ENCODE measurements at places on chromosomes 7 and 10. TPM values are rescaled to one million over a fixed set of nuclear protein-coding genes. Genes with fewer than 3 reads are reported as not detected.
A peak's percentile ranks its signal among the peaks of the same experiment; 100 is the strongest.

Gene OPALIN
- not detected for total RNA-seq

Gene LIPF
- total RNA-seq: not detected

Gene TMEM273
- total RNA-seq: 37.9 TPM

Gene PAX2
- total RNA-seq: not detected

Gene TAS2R3
- 3.3 TPM for total RNA-seq

Gene PDE6C
- not detected for total RNA-seq

Gene TFPI2
- total RNA-seq: 1.8 TPM

DNA sequence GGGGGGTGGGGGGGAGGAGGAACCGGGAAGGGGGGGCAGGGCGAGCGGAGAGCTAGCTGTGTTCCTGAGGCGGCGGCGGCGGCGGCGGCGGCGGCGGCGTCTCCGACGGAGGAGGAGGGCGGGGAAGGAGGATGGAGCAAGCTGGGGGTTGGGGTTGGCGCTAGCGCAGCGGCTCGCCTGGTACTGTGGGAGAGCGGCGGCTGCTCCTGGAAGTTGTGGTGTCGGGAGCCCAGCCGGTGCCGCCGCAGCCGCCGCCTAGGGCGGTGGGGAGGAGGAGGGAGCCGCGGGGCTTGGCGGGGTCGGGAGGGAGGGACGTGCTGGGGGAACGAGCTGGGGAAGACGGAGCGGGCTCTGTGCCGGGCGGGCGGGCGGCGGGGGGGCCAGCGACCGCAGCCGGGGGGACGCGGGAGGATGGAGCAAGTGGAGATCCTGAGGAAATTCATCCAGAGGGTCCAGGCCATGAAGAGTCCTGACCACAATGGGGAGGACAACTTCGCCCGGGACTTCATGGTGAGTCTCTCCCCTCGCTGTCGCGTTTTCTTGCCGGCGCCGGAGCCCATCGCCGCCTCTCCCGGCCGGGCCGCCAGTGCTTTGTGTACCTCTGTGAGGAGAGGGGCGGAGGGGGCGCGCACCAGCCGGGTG is at the start of gene PTPN12:
PTPN12 (plus strand) TSS at position 160 of the 642 bp plus-strand sequence; CDS start at position 412, 252 bp downstream.
- H3K27me3 ChIP-seq: no peaks in the 10 kb centered on the region
- no peaks in the 10 kb centered on the region for H3K4me1 ChIP-seq
- DNase-seq: peak; percentile 47
- H3K36me3 ChIP-seq: no peaks in the 10 kb centered on the region

DNA sequence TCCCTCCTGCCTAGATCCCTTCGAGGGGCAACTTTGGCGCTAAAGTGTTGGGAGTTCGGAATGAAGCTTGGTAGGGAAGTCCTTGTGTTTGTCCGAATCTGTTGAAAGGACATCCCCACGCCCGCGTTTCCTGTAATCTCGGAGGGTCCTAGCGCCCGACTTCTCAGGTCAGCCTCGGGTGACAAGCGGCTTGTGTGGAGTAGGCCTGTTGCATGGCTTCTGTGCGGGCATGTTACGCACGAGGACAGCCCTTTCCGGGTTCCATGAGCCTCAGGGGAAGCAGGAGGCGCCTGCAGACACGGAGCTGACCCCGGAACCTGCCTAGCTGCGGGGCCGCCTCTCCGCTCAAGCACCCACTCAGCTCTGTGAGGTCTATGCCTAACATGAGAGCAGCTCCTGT is 28.4 kb upstream of the AP5Z1 start:
- H3K27ac ChIP-seq: peak overlapping the region; percentile 94
- H3K4me3 ChIP-seq: no peak overlapping the region
- no peak for DNase-seq
- peaks cover 35% of the 10 kb centered on the region for H3K4me1 ChIP-seq

DNA sequence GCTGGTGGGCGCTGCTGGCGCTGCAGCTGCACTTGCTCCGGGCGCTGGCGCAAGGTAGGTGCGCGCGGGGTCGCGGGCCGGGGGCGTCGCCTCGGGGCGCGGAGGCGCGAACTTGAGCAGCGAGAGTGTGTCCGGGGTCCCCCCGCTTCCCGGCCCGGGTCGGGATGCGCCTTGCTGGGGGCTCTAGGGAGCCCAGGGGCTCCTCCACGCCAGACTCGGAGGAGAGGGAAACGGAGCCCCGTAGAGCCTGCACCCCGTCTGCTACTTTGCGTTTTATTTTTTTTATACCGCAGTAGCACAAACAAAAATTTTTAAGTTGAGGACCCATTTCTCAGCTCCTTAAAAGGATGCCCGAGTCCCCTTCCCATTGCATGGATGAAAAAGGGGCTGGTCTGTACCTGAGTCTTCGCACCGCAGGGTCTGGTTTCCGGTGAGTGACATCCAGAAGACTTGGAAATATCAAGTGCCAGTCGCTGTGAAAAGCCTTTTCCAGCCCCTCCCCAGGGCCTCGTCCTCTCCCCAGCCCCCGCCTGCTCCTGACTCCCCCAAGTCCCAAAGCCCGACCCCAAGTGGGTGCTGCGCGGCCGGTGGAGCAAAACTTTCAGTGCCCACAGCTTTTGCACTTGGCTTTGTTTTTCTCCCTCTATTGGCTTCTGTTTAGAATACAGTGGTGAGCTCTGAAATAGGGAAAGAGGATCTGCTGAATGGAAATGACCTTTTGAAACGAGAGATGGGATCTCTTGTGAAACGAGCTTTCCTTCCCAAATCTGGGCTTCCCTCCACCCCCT is 973 bp downstream of the SDK1 start:
- H3K4me1 ChIP-seq: peaks cover 5% of the 10 kb centered on the region
- H3K36me3 ChIP-seq: no peaks in the 10 kb centered on the region
- H3K4me3 ChIP-seq: peak overlapping the region; percentile 50
- no peak for DNase-seq
- H3K27ac ChIP-seq: peak overlapping the region; percentile 31

GRCh38 chr7:81705206-81705605 is 64.6 kb downstream of the HGF start:
- H3K36me3 ChIP-seq: no peaks in the 10 kb centered on the region
- H3K4me3 ChIP-seq: no peak overlapping the region
- H3K4me1 ChIP-seq: no peaks in the 10 kb centered on the region
- no peak for DNase-seq
- H3K27ac ChIP-seq: no peak overlapping the region

DNA sequence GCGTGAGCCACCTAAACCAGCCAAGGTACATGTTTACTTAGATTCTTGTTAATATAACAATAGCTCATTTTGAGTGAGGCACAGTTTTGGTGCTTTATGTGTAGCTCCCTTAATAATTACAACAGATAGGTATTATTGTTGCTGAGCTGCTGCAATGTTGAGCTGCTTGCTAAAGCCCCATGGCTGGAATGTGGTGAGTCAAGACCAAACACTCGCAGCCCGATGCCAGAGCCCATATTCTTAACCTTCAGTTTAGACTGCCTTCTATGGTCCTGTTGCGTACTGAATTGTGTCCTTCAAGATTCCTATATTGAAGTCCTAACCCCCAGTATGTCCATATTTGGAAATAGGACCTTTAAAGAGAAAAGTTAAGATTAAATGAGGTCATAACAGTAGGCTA is 407.1 kb downstream of the NEBL start:
- H3K27ac ChIP-seq: no peak overlapping the region
- no peaks in the 10 kb centered on the region for H3K4me1 ChIP-seq
- DNase-seq: no peak
- H3K36me3 ChIP-seq: no peaks in the 10 kb centered on the region

DNA sequence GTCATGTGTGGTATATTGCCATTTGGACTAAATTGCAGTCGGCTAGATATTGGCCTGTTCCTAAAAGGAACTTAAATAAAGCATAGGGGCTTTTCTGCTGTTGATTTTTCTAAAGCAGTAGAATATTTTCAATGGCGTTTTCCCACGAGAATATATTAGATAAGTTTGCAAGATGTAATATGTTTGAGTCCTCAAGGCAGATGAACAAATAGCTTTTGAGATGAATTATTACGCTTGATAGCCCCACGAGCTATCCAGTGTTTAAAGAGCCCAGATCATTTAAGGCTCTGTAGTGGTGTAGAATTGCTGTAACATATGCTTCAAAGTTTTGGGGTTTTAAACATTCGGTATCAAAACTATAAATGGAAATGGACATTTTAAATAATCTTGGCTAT is 2.9 kb downstream of the CELF2 start:
- no peaks in the 10 kb centered on the region for H3K27me3 ChIP-seq
- DNase-seq: no peak
- peak overlapping the region; percentile 88 for H3K4me3 ChIP-seq
- H3K27ac ChIP-seq: peak overlapping the region; percentile 96
- H3K4me1 ChIP-seq: peaks cover 4% of the 10 kb centered on the region

DNA sequence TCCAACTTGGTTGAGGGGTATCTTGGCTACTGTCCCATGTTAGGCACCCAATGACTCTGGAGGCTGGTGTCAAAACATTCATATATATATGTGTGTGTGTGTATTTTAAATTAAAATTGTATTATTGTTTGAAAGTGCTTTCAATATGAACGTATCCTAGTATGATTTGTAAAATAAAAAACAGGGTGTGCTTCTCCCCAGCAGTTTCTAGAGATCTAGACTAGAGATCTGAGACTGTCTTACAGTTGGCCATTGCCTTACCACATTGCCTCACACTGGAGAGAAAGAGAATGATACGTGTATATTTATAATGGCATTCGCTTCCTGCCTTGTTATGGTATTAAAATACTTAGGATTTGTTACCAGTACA is 1.2 kb downstream of the BAG3 start:
- no peaks in the 10 kb centered on the region for H3K36me3 ChIP-seq
- peaks cover 54% of the 10 kb centered on the region for H3K4me1 ChIP-seq
- no peak for DNase-seq
- peak overlapping the region; percentile 90 for H3K4me3 ChIP-seq

GRCh38 chr7:101815826-101816594 is 1.4 kb upstream of the CUX1 start:
- peaks cover 12% of the 10 kb centered on the region for H3K4me1 ChIP-seq
- H3K4me3 ChIP-seq: peak overlapping the region; percentile 76
- H3K27me3 ChIP-seq: no peaks in the 10 kb centered on the region
- peak overlapping the region; percentile 49 for H3K27ac ChIP-seq
- H3K36me3 ChIP-seq: no peaks in the 10 kb centered on the region

- no peak for DNase-seq
- H3K27ac ChIP-seq: no peak overlapping the region
- H3K4me1 ChIP-seq: no peaks in the 10 kb centered on the region
- no peaks in the 10 kb centered on the region for H3K27me3 ChIP-seq
- no peak overlapping the region for H3K4me3 ChIP-seq
These were observed 33.2 kb upstream of the BAIAP2L1 start for GRCh38 chr7:98434087-98434486.

- H3K36me3 ChIP-seq: no peaks in the 10 kb centered on the region
- no peak overlapping the region for H3K4me3 ChIP-seq
- no peaks in the 10 kb centered on the region for H3K27me3 ChIP-seq
- no peak overlapping the region for H3K27ac ChIP-seq
These were observed 386.2 kb downstream of the KCNMA1 start for GRCh38 chr10:77251297-77252013.

- H3K4me1 ChIP-seq: no peaks in the 10 kb centered on the region
- DNase-seq: no peak
- H3K27ac ChIP-seq: no peak overlapping the region
- no peaks in the 10 kb centered on the region for H3K27me3 ChIP-seq
- H3K4me3 ChIP-seq: peak overlapping the region; percentile 79
These were observed 128.2 kb downstream of the UBE2H start for GRCh38 chr7:129824291-129825208.

GRCh38 chr10:75623310-75624093 is 192.1 kb downstream of the LRMDA start:
- H3K4me1 ChIP-seq: no peaks in the 10 kb centered on the region
- H3K36me3 ChIP-seq: no peaks in the 10 kb centered on the region
- DNase-seq: no peak
- H3K27me3 ChIP-seq: no peaks in the 10 kb centered on the region
- peak overlapping the region; percentile 74 for H3K27ac ChIP-seq

- no peaks in the 10 kb centered on the region for H3K4me1 ChIP-seq
- DNase-seq: no peak
- no peaks in the 10 kb centered on the region for H3K36me3 ChIP-seq
- no peaks in the 10 kb centered on the region for H3K27me3 ChIP-seq
- H3K4me3 ChIP-seq: no peak overlapping the region
These were observed 17.6 kb upstream of the VSIR start for GRCh38 chr10:71790749-71791440.

GRCh38 chr7:142097571-142097970 is 13.9 kb upstream of the MGAM2 start:
- no peaks in the 10 kb centered on the region for H3K4me1 ChIP-seq
- no peak overlapping the region for H3K4me3 ChIP-seq
- H3K27ac ChIP-seq: no peak overlapping the region
- DNase-seq: no peak

- H3K36me3 ChIP-seq: no peaks in the 10 kb centered on the region
- H3K4me1 ChIP-seq: no peaks in the 10 kb centered on the region
- H3K4me3 ChIP-seq: no peak overlapping the region
- H3K27ac ChIP-seq: no peak overlapping the region
- no peaks in the 10 kb centered on the region for H3K27me3 ChIP-seq
- DNase-seq: no peak
These were observed 409.3 kb downstream of the PARD3 start for GRCh38 chr10:34405611-34406462.

DNA sequence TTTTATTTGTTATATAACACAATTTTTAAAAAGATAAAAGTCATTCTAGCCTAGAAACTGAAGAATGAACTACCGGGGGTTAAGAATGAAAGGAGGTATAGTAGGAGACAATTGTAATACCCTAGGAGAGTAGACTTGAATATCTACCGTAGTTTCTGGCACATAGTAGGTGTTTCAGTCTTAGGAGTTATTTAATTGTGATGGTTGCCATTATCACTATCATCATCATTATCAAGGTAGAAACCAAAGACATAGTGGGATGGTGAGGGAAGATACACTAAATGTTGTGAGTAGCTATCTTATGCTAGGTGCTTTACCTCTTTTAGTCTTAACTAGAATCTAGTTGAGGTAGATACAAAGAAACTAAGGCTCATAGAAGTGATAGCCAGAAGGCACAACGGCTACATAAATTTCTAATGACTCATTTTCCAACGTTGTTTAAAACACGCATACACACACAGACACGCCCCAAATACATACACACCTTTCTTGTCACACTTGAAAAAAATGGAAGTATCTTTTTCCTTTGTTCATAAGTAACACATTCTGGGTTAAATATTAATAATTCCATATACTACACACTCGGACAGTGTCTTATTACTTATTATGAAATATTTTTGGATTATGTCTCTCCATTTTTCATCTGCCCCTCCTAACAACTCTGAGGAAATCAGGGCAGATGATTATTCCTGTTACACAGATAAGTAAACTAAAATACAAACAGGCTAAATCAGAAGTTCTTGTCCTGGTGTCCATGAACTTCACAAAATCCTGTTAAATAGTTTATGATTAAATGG is 2.0 kb upstream of the ANLN start:
- H3K27me3 ChIP-seq: no peaks in the 10 kb centered on the region
- peaks cover 18% of the 10 kb centered on the region for H3K4me1 ChIP-seq
- no peak for DNase-seq
- H3K36me3 ChIP-seq: no peaks in the 10 kb centered on the region
- H3K4me3 ChIP-seq: no peak overlapping the region

- no peak overlapping the region for H3K4me3 ChIP-seq
- H3K27ac ChIP-seq: no peak overlapping the region
- no peak for DNase-seq
- no peaks in the 10 kb centered on the region for H3K36me3 ChIP-seq
These were observed 5.2 kb downstream of the CHN2 start for GRCh38 chr7:29199776-29200175.

GRCh38 chr10:128286141-128286761 is 160.0 kb upstream of the MKI67 start:
- no peak overlapping the region for H3K4me3 ChIP-seq
- peaks cover 52% of the 10 kb centered on the region for H3K27me3 ChIP-seq
- H3K36me3 ChIP-seq: no peaks in the 10 kb centered on the region
- H3K27ac ChIP-seq: no peak overlapping the region
- no peaks in the 10 kb centered on the region for H3K4me1 ChIP-seq

All from tibial nerve (tissue), 4 donors.